ENCODE measurements at places on chromosomes 1 and 21. TPM values are rescaled to one million over a fixed set of nuclear protein-coding genes. Genes with fewer than 3 reads are reported as not detected.

DNA sequence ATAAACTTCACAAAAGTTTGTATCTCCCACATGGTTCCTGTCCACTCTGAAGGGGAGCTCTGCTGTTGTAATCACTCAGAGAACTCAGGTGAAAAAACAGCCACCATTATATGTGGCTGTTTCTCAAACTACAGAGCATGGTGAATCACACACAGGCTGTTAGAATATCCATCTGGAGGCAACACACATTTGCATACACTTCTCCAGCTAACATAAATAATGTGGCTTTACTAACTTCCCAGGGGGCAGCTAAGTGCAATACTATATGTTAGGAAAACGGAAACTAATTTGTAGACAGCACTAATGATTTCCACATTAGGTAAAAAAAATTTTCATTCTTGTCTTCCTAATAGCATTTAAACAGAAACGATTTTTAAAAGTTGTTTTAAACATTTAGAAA lies 49.3 kb downstream of the PTGFR start:
- H3K27me3 ChIP-seq: no peaks in the 10 kb centered on the region
- H3K4me3 ChIP-seq: no peak overlapping the region
- no peaks in the 10 kb centered on the region for H3K4me1 ChIP-seq
- DNase-seq: no peak
- no peaks in the 10 kb centered on the region for H3K36me3 ChIP-seq

GRCh38 chr1:66315671-66316070 lies 218.3 kb upstream of the SGIP1 start:
- no peaks in the 10 kb centered on the region for H3K27me3 ChIP-seq
- DNase-seq: no peak
- H3K4me1 ChIP-seq: no peaks in the 10 kb centered on the region
- no peaks in the 10 kb centered on the region for H3K36me3 ChIP-seq
- H3K27ac ChIP-seq: no peak overlapping the region

The GSTM1 gene
- total RNA-seq: 45.9 TPM

The SEC16B gene
- not detected for total RNA-seq

DNA sequence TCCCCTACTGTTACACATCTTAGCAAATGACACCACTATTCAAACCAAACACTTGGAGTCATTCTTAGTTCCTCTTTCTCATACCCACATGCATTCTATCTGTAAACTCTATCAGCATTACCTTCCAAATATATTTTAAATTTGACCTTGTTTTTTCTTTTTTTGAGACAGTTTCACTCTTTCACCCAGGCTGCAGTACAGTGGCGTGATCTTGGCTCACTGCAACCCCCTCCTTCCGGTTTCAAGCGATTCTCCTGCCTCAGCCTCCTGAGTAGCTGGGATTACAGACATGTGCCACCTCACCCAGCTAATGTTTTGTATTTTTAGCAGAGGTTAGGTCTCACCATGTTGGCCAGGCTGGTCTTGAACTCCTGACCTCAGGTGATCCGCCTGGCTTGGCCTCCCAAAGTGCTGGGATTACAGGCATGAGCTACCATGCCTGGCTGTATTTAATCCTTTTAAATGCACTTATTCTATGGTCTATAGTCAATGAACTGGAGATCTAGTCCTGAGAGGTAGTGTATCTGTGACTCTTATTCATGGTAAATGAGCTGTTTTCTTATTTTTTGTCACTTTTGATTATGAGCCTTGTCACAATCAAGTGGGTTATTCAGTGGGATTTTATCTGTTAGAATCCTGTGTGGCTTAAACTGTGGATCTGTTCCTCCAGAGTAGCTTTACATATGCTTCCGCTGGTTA lies 73.1 kb downstream of the GATAD2B start:
- H3K27ac ChIP-seq: no peak overlapping the region
- H3K4me1 ChIP-seq: no peaks in the 10 kb centered on the region
- no peak for DNase-seq
- no peaks in the 10 kb centered on the region for H3K36me3 ChIP-seq
- H3K4me3 ChIP-seq: no peak overlapping the region
- no peaks in the 10 kb centered on the region for H3K27me3 ChIP-seq

DNA sequence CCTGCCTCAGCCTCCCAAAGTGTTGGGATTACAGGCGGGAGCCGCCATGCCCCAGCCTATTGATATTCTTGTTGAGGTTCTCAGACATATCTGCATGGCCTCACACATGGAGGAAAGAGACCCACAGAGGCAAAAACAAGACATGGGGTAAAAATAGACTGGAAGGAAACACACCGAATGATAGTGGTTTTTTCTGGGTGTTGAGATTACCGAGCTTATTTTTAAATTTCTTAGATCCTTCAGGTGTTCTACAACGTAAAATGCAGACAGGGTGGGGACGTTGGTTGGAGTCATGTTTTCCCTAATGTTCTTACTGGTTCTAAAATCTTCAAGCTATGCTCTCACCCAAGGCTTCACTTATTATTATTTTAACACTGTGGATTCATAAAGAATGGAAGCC lies 23.9 kb upstream of the RUNX3 start:
- no peaks in the 10 kb centered on the region for H3K36me3 ChIP-seq
- peaks cover 57% of the 10 kb centered on the region for H3K4me1 ChIP-seq
- H3K27me3 ChIP-seq: no peaks in the 10 kb centered on the region
- no peak for DNase-seq

The CA6 gene
- total RNA-seq: 2.1 TPM

- no peak overlapping the region for H3K27ac ChIP-seq
- H3K4me3 ChIP-seq: no peak overlapping the region
- no peak for DNase-seq
- peaks cover 37% of the 10 kb centered on the region for H3K4me1 ChIP-seq
- H3K27me3 ChIP-seq: no peaks in the 10 kb centered on the region
Measured at GRCh38 chr1:29176576-29176975, 5.1 kb downstream of the SRSF4 start.
